ENCODE measurements at places on chromosomes 7 and 10.
A peak's percentile ranks its signal among the peaks of the same experiment; 100 is the strongest.

GRCh38 chr10:131311661-131312477, at the start of gene TCERG1L:
TCERG1L (minus strand) TSS chr10:131311721; CDS start chr10:131311635, 86 bp downstream.
- no peak for DNase-seq

- no peak for DNase-seq
Observed at GRCh38 chr7:28364082-28364481, 48.2 kb upstream of the CREB5 start.

DNA sequence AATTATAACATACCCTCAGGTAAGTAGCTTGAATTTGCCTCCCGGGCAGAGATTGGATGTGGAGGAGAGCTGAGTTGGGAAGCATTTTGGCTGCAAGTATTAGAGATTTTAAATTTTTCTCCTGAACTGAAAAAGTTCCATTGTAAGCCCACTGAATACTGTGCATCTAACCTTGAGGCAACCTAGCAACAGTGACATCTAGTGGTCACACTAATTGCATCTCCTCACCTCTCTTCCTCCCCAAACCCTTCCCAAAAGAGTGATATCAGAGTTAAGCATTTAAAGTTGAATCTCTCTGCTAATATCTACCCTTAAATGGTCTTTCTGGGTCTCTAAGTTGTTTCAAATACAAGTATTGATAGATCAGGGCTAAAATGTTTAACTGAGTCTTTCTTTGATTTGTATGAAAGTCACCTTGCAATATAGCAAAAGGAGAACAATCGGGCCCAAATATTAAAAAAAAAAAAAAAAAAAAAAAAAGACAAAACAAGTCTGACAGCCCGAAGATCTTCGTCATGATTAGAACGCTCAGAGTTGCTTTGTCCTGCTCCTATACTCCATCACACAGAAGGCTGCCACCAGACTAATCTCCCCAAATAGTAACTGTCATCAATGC, 40.4 kb upstream of the DLX5 start:
- DNase-seq = peak; percentile 62

GRCh38 chr10:75916906-75917305, 485.5 kb downstream of the LRMDA start:
- DNase-seq = no peak

DNA sequence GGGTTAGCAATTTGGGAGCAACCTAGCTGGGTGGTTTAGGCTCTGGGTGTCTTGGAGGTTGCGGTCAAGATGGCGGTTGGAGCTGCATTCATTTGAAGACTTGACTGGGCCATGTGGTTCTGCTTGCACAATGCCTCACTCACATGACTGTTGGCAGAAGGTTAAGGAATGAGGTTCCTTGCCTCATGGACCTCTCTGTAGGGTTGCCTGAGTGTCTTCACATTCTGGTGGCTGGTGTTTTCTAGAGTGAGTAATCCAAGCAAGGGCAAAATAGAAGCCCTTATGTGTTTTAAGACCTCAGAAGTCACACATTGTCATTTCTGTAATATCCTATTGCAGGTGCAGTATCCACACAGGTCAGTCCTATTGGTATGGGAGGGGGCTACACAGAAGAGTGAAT, 52.0 kb downstream of the CDK14 start:
- DNase-seq = no peak

GRCh38 chr10:24382979-24383663, 174.2 kb downstream of the KIAA1217 start:
- no peak for DNase-seq

GRCh38 chr10:1240341-1240775, 184.2 kb downstream of the WDR37 start:
- DNase-seq = peak; percentile 47

DNA sequence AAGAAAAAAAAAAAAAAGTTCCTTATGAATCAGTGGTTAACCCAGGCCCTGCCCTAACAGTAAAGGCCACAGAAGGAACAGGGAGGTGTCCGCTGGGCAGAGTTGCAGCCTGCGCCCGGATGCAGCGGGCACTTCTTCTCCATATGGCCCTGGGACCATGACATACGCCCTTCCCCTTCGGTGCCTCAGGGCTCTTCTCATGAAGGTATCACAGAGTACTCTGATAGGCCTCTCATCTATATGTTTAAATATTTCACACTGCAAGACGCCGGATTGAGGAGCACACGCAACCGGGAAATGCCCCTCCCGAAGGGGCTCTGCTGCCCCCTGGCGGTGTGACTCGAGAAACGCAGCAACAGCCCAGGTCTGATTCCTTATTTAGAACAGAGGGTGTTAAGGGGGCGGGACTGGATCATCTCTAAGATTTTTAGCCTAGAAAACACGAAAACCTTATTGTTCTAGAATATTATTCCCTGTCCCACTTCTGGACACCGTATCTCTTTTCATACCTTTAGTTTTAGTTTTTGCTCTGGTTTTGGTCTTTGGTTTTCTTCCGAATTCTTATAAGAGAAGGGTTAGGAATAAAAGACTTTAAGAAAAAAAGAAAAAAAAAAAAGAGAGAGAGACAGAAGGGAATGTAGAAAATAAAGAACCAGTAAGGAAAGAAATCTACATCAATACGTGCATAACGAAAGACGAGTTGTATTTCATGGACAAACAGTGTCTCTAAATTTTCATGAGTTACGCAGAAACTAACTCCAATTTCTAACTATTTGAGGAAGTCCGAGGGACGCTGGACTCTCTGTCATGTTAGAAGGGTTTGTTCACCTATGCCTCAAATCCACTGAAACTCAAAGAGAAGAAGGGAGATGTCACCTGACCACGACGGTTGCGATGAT, 12.0 kb downstream of the DAGLB start:
- DNase-seq = peak; percentile 70

DNA sequence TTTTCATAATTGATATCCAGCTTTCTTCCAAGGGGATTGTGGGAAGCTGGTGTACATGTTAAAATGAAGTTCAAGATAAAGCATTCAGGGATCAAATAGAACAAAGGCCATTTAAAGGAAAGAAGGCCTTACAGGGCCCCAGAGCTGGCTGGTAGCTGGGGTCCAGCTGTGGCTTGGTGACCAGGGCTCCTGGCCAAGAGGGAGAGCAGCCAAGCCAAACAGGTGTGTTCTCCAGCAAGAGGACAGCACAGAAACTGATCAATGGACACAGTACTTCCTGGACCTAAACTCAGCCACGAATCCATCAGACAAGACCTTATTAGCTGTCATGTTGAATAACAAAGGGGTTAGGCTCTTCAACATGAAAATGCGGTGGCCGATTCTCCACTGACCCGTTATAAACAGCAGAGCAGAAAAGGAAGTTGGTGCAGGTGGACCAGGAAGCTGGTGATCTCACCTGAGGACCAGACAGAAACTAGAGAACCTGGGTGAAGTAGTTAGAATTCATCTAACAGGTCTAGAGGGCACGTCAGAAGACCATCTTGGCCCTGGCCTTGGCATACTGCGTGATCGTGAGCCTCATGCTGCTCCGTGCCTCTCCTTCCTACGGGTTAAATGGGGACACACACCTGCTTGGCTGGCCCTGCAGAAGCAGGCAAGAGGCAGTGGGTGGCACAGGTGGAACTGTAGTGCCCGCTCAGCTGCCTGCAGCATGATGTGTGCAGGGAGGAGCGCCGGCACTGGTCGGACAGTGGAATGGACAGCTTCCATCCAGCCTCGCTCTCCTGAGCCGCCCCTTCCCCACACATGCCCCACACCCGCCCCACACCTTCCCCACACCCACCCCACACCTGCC, 53.8 kb downstream of the PARP12 start:
- DNase-seq = no peak

- no peak for DNase-seq
Observed at GRCh38 chr10:130301021-130301892, 165.1 kb downstream of the GLRX3 start.

DNA sequence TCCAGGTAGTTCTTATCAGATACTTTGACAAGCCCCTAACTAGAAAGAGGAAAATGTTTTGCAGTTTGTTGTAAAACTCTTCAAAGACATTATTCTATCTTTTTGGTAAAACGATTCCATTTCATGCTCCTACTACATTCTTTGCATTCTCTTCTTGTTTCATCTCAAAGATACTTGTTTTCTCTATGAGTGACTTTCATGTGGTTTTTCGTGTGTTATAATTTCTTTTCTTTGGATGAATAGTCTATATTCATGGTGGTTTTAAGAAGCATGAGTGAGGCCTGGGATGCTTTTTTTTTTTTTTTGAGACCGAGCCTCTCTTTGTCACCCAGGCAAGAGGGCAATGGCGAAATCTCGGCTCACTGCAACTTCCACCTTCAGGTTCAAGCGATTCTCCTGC, 292.5 kb upstream of the LYZL1 start:
- DNase-seq = no peak

DNA sequence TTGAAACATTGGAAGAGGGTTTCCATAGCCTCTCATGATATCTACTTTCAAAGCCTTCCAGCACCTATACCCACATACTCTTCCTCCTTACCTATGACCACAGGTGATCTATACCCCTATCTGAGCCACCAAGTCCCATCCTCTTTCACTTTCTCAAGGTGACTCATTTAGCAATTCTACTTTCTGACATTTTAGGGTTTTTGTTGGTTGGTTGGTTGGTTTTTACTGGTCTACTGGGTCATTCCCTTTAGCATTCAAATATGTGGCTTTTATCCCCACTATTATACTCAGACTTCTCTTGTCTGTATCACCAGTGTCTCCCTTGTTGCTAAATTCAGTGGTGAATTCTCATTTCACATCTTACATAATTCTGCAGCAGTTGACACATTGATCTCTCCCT, 130.4 kb upstream of the STEAP4 start:
- DNase-seq = no peak

GRCh38 chr10:77944519-77944918, 18.0 kb upstream of the DLG5 start:
- DNase-seq = no peak

GRCh38 chr10:106392778-106393177, 771.7 kb downstream of the SORCS1 start:
- no peak for DNase-seq

DNA sequence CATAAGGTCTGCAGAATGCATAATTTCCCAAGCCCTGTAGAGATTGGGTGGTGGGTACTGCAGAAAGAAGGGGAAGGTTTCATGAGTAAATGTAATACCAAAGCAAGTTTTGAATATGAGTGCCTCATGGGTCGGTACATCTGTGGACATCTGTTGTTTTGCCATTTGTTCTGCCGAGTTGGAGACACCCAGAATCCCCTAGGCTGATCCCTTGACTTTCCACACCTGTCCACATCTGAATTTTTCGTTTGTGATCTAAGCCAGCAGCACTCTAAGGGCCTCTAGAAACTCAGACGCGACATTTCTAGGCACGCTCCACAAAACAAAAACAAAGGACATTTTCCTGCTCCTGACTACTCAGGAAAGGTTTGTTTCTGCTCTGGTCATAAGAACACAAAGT, 11.7 kb upstream of the SLF2 start:
- no peak for DNase-seq

DNA sequence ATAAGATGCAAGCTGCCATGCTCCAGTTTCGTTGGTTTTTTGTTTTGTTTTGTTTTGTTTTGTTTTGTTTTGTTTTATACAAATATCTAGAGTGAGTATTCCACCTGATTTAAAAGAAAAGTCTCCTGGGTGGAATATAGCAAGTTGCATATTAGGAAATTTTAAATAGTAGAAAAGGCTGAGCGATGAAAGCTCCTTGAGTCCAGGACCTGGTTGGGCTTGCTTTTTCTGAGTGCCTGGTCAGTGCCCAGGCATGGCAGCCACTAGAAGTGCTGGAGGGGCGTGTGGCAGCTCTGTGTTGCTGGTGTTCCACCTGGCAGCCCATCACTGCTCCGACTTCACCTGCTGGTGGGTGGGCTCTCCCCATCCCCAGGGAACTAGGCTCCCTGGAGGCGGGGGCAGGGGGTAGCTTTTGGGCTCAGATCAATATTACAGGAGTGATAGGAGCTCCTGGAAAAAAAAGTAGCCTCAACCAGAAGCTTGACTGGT, 8.0 kb downstream of the COL17A1 start:
- DNase-seq = no peak

GRCh38 chr10:89158446-89158845, 48.7 kb downstream of the CH25H start:
- DNase-seq = no peak

DNA sequence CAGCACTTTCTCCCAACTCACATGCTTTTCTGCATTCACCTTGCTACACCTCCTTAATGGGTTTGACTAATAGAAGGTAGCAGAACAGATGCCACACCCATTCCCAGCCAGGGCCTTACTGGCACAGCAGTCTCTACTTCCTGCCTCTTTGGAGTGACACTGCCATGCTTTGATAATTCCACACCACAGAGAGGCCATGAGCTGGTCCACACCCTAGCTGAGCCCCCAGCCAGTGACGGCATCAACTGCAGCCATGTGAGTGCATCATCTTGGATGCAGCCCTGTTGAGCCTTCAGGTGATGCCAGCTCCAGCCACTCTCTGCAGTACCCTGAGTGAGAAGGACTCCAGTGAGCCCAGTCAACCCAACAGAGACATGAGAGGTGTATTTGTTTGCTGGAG, 27.5 kb upstream of the EZH2 start:
- DNase-seq = no peak

DNA sequence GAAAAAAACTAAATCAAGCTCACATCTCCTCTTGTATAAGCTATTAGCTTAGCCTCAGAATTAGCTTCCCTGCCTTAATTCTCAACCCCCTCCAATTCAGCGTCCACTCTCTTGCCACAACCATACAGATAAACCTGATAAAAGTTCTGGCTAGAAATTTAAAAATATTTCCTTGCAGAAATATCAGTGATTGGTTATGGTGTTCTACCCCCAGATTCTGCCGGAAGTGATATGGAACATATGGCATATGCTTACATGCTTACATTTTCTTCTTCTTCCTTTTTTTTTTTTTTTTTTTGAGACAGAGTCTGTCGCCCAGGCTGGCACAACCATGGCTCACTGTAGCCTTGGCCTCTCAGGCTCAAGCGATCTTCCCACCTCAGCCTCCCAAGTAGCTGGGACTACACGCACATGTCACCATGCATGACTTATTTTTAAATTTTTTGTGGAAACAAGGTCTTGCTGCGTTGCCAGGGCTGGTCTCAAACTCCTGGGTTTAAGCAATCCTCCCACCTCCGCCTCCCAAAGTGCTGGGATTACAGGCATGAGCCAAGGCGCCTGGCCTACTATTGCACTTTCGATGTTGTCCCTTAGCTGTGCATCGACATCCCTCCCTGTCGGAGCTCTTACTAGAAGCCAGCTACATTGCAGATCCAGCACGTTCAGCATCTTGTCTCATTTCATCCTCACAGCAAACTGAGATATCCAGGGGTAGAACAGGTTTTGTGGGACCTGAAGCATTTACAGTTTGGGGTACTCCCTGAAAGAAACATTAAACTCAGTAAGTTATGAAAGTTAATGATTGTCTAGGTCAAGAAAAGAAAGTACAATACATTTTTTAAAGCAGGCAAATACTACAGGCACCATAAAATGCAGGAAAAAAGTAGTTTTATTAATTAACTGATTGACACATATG, 205.6 kb upstream of the TCF7L2 start:
- DNase-seq = no peak
